ENCODE measurements at places on chromosomes 13 and 19.

GRCh38 chr19:44758596-44758995 is 10.1 kb downstream of the BCL3 start:
- DNase-seq, result no peak

- no peak for DNase-seq
Measured at GRCh38 chr13:31945202-31945961, 86.2 kb upstream of the FRY start.

DNA sequence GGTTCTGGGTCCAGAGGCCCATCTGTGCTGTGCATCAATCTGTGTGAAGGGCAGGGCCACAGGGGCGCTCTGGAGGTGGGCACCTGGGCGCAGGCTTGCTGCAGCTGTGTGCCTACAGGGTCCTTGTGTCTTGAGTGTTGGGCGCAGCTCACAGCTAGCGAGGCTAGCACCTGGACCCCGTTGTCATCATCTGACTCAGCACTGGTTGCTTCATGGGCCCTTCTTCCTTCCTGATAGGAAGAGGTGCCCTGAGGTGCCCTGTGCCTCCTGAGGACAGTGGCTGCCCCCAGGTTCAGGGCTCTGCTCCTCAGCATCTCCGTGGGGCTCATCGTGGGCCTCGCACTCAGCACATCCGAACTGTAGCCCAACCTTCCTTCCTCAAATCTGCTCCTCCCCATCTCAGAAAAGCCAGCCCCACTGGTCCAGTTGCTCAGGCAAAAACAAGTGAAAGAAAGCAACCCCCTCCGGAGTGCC is 54.8 kb downstream of the GATAD2A start:
- DNase-seq, result peak; percentile 13

GRCh38 chr13:36454987-36455386 is 22.7 kb downstream of the CCNA1 start:
- no peak for DNase-seq

GRCh38 chr19:678791-679388 is 2.7 kb downstream of the FSTL3 start:
- DNase-seq, result no peak

GRCh38 chr13:35914662-35915061 is 216.5 kb downstream of the DCLK1 start:
- DNase-seq, result no peak

- DNase-seq, result no peak
Measured at GRCh38 chr13:96041326-96042110, 11.7 kb downstream of the UGGT2 start.

- DNase-seq, result no peak
Measured at GRCh38 chr19:30065680-30066606, 123.9 kb downstream of the URI1 start.

GRCh38 chr19:12293777-12294248 is 870 bp downstream of the ZNF44 start:
- peak; percentile 46 for DNase-seq

- DNase-seq, result no peak
Measured at GRCh38 chr19:21838646-21839045, 2.7 kb upstream of the ZNF43 start.

GRCh38 chr19:30254158-30254557 is 118.0 kb upstream of the ZNF536 start:
- DNase-seq, result no peak

DNA sequence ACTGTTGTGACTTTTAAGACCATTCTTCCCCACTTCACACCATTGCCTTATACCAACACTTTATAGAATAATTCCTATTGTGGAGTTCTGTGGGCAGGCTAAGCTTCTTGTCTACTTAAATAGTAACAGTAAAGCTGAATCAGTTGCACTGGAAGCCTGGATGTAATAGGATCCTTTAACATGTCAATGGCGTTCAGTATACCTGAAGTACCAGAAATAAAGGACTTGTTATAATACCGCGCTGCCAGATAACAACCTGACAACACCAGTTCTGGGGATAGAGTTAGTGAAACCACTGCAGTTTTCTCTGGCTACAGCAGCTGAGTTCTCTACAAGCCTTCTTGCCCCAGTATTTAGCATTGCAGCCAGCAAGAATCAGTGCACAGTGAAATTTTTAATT is 52.0 kb upstream of the TNFRSF19 start:
- no peak for DNase-seq

DNA sequence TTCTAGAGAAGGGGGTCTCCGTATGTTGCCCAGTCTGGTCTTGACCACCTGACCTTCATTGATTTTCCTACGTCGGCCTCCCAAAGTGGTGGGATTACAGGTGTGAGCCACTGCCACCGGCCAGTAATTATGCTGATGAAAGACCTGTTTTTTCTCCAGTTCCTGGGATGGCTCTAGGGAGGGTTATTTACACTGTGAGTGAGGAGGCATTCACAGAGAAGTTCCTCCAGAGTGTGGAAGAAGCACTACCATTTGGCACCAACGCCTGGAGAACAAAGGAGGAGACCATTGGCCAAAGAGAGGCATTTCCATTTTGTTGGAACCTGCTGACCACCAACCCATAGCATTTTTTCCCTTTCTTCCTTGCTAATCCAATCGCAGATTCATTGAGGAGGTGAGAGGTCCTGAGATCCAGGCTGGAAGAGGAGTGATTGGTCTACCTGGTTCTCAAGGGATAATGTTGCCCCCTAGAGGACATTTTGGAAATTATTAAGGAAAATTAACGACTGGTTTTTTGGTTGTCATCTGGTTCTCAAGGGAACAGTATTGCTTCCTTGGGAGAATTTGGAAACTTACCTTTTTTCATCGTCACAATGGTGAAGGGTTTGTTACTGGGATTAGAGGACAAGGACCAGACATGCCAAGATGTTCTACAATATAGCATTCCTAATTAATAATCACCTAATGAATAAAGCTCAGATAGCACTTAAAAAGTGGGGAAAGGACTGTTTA is 5.5 kb upstream of the SAE1 start:
- DNase-seq, result peak; percentile 50

- no peak for DNase-seq
Measured at GRCh38 chr13:99093997-99094396, 106.7 kb upstream of the UBAC2 start.

- DNase-seq, result no peak
Measured at GRCh38 chr19:1657746-1658145, 5.3 kb upstream of the TCF3 start.

- no peak for DNase-seq
Measured at GRCh38 chr13:89113744-89114143, 1442.6 kb downstream of the SLITRK5 start.

- no peak for DNase-seq
Measured at GRCh38 chr19:52741951-52742485, 7.2 kb upstream of the ZNF611 start.

- DNase-seq, result no peak
Measured at GRCh38 chr13:91323349-91323748, 24.1 kb upstream of the MIR17HG start.

DNA sequence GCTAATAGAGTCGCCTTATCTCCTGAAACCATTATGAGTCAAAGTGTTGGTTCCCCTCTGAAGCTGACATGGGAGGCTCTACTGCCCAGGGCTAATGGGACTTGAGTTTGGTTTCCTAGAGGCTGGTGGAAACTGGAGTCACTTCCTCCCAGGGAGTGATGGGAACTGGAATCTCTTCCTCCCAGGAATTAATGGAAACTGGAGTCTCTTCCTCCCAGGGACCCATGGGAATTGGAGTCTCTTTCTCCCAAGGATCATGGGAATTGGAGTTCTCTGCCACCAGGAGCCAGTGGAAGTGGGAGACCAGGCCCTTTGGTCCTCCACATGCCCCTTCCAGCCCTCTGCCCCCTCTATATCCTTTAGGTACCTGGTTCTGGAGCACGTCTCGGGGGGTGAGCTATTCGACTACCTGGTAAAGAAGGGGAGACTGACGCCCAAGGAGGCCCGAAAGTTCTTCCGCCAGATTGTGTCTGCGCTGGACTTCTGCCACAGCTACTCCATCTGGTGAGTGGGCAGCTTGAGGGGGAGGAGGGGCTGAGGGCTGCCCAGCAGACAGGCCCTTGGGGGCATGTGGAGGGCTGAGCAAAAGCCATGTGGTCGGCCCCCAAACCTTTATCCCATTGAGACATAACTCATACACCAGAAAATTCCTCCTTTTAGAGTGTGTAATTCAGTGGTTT is 5.5 kb downstream of the BRSK1 start:
- DNase-seq, result no peak

GRCh38 chr13:37627428-37627827 is 28.9 kb upstream of the POSTN start:
- DNase-seq, result no peak

GRCh38 chr13:56986121-56986520 is 154.6 kb upstream of the PRR20A start:
- DNase-seq, result no peak

DNA sequence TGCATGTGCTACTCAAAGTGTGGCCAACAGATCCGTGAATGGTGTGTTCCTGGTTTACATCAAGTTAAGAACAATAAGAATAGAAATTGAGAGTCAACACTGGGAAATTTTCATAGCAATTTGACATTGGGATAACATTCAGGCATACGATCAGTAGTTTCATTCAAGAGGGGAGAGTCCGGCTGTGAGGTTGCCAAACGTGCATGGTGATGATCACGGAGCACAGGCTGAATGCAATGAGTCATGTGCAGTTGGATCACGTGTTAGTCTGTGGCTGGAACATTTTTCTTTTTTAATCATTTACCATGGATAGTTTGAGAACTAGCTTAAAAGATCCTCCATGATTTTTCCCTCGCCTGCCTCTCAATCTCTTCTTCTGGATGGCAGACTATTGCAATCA is 2.5 kb upstream of the DCT start:
- DNase-seq, result no peak

- no peak for DNase-seq
Measured at GRCh38 chr19:38265213-38265861, 964 bp downstream of the SPINT2 start.

DNA sequence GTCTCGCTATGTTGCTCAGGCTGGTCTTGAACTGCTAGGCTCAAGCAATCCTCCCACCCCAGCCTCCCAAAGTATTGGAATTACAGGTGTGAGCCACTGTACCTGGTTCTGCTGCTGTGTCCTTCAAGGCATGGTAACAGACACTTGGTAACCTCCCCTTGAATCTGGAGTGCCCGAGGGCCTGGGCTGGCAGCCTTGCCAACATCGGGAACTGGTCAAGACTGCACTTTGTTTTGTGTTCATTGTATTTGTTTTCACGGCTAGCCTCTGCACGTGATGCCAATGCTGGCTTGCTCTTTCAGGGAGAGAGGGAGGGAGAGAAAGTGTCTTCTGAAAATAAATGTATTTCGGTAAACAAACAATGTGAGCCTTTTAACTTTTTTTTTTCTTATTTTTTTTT is 12.0 kb downstream of the CERS4 start:
- DNase-seq, result no peak

DNA sequence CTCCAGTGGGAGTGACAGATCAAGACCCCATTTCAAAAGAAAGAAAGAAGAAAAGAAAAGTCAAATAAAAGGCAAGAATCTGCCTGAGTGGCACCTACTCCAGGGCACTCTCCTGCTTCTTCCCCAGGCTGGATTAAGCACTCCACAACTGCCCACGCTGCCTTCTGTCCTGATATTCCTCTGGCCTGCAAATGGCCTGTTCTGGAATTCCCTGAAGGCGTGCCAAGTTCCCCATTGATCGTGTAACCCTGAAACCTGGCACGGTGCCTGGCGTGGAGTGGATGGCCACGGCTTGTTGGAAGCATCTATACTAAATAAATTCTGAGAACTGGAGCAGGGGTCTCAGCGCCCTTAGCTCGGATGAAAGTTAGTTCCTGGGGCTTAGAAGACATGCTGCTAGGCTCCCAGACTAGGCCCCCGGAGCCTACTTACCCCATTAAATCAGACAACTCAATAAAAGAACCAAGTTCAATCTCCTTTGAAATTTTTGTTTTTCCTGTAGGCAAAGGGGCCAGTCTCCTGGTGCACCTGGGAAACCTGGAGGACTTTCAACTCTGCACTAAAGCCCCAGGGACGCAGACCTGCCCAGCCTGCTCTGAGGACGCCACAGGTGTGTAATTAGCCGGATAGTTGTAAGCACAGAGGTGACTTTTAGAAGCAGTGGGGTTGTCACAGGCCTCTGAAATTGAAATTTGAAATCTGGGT is 21.9 kb downstream of the ANKRD27 start:
- no peak for DNase-seq

DNA sequence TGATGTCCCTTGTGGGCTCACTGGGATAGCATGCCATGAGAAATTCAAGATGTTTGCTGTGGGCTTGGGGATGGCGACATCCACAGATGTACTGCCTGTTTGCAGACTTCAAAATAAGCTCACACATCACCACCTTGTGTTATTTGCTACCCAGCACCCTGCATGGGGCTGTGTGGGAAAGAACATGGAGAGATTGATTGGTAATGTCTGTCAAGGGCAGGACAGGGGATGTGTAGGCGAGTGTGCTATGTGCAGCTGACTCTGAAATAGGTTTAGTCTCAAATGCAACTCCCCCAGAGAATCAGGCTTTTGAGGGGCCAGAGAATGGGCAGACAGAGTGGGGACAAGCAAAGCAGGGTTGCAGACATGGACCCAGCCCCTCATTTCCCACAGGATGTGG is 24.7 kb downstream of the PNPLA6 start:
- DNase-seq, result no peak

DNA sequence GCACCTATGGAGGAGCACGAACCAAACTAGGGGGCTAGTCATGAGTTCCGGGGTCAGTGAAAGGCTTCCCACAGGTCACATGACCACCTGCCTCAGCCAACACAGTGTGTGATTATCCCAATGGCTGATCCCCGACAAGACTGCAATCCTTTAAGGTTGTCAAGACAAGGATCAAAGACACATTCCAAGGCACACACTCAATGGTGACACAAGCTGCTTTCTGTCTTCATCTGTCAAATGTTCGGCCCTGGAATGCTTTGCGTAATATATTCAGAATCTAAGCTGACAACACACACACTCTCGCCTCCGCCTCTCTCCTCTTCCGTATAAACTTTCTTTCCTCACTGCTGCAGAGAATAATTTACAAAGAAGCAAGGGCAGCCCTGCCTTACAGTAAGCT is 11.7 kb downstream of the RANBP3 start:
- DNase-seq, result no peak

DNA sequence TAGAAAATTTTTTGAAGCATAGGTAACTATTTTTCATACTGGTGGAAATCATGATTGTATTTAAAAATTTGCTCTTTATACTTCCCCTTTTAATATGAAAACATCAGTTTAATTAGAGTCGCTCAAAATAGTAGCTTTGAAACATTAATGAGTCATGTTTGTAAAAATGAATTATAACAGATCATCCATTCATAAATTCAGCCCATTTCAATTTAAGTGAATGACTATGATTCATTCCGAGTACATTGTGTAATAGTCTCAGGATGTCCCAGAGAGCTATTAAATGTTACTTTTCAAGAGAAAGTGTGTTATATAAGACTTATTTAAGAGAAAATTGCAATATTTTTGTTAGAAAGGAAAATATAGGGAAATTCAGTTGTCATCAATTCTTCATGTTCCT is 111.0 kb downstream of the FNDC3A start:
- no peak for DNase-seq

DNA sequence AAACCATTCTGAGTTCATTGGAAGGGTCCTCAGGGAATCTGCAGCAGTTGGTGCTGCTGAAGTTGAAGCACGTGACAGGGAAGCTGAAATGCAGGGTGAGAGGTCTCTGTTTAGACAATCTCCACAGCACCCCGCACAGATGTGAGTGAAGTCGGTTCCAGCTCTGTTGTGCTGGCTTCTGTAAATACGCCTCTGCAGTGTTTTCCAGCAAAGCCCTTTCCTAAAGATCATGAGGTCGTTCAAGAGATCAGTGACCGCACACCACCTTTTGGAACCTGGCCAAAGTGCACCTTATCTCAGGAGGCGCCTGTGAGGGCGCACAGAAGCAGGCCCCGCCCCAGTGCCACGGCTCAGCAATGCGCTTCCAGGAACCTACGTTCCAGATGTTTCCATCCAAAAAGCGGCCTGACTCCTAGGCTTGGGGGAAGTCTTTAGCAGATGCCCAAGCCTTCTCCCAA is 10.8 kb downstream of the CUL4A start:
- no peak for DNase-seq

GRCh38 chr13:37736045-37736444 is 133.5 kb downstream of the TRPC4 start:
- no peak for DNase-seq

Data from memory B cell (primary cell).